ENCODE measurements at places on chromosomes 12 and 14.
A peak's percentile ranks its signal among the peaks of the same experiment; 100 is the strongest.

GRCh38 chr12:15446807-15447206, 124.5 kb downstream of the PTPRO start:
- DNase-seq = no peak

DNA sequence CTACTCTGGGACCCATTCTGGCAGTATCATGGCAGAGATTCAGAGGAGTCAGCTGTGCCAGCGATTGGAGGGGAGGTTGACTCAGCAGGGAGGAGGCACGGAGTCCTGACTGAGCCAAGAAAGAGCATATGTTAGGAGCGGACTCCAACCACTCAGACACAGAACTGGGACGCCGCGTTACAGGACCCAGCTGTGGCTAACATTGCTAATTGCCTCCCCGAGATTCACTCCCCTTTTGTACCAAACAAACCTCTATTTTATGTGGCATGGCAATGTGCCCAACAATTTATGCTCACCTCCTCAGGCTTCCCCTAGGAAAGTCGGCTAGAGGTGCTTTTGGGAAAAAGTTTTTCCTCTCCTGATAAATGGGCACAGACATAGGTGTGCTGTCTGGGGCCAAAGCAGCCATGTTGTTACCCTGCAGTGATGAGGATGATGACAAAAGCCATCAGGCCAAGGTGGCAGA, 15.2 kb upstream of the CLIP1 start:
- DNase-seq = no peak

GRCh38 chr14:99586054-99586760, 17.8 kb downstream of the CCDC85C start:
- no peak for DNase-seq

- no peak for DNase-seq
These were observed 65.9 kb downstream of the CACNA1C start for GRCh38 chr12:2118481-2119255.

DNA sequence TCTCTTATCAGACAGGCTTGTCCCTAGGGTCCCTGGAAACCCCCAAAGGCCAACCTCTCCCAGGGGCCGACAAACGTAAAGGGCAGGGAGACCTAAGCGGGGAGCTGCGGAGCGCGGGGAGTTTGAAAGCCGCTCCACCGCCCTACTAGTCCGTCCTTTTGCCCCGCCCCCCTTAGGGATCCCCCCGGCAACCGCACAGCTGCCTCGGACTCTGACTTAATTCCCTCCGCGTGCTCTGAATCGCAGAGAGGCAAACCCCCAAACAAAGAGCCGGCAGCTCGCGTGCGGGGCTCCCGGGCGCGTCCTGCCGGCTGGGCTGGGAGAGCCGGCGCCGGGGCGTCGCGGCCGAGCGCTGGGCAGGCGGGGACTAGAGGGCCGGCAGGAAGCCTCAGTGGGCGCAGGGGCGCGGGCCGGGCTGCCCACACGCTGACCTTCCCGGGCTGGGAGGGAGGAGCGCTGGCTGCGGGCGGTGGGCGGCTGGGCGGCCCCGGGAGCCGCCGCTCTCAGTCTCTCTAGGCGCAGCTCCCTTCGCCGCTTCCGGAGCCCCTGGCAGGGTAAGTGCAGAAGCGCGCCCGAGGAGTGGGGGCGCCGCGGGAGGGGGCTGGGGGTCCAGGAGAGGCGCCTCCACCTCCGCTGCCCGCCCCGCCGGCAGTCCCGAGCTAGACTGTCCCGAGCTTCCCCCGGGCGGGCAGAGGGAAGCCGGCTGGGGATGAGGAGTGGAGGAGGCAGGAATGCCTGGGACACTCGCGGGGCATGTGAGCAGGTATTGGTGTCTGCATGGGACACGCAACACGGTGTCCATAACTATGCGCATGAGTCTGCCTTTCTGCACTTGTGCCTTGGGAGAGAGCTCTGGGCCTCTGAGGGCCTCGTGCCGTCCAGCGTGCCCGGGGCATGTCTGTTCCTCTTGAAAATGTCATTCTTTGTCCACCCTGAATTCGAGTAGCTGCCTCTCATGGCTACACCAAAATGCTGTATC, at the start of gene TSPAN11:
TSPAN11 (plus strand) TSS at position 506 of the 979 bp plus-strand sequence. CDS start 27,244 bp downstream, outside the sequence.
- no peak for DNase-seq

DNA sequence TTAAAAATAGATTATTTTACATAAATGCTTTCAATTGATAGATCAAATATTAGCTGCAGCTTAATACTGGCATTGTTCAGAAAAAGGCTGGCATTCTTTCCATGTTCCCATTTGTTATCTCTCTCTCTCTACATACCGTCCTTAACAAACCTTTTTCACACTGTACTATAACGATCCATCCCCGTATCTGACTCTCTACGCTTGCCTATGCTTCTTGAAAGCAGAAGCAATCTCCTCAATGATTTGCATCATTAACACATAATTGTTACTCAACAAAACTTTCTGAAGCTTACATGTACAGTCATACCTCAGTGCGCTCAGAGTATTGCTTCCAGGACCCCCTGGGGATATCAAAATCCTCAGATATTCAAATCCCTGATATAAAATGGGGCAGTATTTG, 89.7 kb downstream of the TMTC1 start:
- DNase-seq = no peak

DNA sequence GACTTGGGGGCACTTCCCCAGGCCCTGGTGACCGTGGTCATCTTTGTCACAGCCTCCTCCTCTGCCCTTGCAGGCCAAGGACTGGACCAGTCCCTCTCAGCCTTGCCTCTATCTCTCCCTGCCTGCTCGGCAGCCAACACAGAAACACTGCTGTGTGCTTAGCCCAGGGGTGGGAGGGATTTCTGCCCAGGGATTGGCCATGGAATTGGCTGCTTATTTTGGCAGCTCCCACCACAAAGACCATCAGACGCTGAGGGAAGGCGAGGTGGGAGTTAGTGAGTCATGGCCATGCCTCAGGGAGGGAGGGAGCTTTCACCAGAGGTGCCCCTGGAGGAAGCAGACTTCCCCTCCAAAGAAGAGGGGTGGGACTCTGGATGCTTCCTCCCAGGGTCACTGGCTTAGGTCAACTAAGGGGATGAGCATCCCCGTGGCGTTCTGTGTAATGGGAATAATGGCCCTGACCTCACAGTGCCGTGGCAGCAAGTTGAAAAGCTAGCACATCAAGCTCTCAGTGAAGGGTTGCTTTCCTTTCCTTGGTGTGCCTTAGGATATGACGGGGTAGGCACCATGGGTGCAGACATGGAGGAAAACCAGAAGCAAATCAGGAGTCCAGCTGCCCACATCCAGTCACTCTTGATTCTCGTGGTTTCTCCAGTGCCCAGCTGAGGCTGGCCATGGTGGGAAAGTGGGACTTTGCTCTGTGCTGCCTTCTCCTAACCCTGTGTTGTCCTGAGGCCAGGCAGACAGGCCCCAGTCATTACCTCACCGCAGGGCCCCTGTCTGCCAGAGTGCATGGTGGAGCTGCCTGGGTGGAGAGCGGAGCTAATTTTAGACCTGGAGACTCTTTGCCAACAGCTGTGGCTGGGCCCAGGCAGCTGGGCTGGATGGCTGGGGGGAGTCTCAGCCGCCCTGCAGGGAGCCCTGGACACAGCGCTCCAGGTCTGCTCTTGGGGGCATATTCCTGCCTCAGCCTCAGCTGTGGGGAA, 21.4 kb downstream of the B4GALNT3 start:
- no peak for DNase-seq

DNA sequence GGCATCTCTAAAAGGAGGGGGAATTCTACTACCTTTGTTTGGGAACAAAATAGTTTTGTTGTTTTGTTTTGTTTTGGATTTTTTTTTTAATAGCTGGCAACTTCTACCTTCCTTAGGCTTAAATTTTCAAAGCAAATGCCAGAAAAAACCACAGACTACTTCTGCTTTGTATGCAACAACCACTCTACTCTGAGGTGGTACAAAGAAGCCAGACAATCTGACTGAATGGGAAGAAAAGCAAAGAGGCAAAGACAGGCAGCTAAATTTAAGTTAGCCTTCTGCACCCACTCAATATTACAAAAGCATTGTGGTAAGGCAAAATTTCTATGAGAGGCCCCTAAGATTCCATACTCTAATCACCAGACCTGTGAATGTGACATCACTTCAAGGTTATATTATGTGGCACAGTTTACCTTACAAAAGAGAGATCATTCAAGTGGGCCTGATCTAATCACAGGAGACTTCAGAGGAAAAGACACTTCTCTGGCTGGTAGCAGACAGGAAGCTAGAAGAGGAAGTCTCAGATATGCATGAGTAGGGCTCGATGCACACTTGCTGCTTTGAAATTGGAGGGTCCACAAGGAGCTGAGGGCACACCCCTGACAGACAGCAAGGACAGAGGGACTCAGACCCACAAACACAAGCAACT, 566.6 kb downstream of the RPS29 start:
- DNase-seq = peak; percentile 11

GRCh38 chr12:109606320-109607028, 32.9 kb downstream of the MVK start:
- DNase-seq = no peak

- no peak for DNase-seq
These were observed 143.4 kb downstream of the SLC8A3 start for GRCh38 chr14:70045310-70045709.

- DNase-seq = no peak
These were observed 55.5 kb downstream of the CALM1 start for GRCh38 chr14:90452366-90452765.

- no peak for DNase-seq
These were observed 5.9 kb downstream of the ZFYVE21 start for GRCh38 chr14:103721334-103722120.

- no peak for DNase-seq
These were observed 22.3 kb downstream of the LGR5 start for GRCh38 chr12:71461787-71462328.

DNA sequence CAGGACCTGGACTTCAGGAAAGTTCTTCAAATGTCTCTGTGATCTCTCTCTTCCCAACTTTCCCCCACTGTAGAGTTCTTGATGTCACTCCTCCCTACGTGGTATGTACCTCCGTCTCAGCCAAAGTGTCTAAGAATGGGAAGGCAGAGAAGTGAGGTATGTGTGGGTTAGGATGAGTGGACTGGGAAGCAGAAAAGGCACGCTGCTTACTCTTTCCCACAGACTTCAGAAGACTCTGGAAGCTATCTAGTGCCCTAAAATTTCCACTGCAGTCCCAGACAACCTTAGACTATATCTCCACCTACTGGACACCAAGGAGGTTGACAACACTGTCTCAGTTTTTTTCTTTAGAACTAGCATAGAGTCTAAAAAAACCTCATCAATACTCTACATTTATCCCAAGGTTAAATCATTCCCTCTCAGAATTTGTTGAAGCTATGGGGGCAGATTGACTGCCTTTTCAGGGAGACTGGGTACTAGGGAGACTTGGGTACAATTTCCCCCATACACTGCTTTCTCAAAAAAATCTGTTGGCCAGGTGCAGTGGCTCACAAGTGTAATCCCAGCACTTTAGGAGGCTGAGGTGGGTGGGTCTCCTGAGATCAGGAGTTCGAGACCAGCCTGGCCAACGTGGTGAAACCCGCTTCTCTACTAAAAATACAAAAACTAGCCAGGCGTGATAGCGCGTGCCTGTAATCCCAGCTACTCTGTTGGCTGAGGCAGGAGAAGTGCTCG, 20.6 kb upstream of the ITGA5 start:
- no peak for DNase-seq

GRCh38 chr14:56959869-56960268, 149.6 kb upstream of the OTX2 start:
- DNase-seq = no peak

DNA sequence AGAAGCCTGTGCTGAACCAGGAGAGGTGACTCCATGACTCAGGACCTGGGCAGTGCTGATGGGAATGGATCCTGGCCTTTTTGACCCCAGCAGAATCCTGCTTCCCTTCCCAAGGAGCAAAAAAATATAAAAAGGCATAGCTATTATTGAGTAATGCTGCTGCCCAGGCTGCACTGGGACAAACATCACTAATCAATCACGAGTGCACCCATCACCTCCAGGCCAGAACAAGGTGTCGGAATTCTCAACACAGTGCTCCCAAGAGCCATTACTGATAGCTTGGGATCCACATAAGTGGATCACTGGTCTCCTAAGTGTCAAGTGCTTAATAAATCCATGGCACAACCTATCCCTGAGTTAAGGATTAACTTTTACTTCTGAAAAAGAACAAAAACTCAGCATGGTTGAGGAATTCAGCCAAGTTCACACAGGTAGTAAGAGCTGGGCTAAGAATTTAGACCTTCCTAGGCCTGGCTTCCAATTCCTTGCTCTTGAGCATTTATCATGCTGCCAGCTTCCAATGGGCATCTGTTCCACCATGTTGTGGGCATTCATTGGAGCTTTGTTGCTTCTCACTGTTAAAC, 31.9 kb downstream of the IRF2BPL start:
- no peak for DNase-seq

GRCh38 chr14:72550513-72550912, 343.4 kb downstream of the DPF3 start:
- no peak for DNase-seq

DNA sequence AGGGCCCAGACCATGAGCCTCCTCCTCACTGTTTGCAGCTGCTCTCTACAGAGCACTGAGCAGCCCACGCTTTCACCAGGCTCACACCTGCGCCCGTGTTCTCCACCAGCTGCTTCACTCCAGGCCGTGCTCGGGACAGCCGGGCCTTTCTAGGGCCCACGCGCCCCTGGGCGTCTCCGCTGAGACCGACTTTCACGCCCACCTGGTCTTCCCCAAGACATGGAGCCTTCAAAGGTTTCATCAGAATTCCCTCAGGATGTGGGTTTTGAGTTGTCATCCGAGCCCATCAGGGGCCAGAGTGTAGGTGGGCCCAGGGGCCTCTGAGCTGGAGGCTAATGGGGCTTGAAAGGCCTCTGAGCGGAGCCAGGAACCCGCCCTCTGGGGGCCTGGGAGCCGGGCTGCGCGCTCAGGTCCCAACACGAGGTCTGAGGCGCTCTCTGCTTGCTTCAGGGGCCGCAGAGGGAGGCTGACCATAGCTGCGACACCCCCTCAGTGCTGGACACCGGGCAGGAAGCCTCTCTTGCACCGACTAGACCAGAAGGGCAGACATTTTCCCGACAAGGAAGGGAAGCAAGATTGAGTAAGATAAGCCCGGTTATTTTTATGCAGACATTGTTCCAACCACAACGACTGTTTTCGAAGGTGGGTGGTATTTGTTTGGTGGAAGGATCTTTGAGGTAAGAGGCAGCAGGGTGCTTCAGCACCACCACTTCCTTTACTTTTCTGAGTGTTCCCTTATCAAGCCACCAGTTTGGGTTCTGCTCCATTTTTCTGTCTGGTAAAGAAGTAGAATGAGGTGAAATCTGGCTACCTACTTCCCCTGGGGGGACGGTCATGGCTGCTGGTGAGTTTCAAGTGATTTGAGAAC, 125.0 kb upstream of the FUT8 start:
- no peak for DNase-seq

GRCh38 chr12:57342207-57342691, 88.6 kb downstream of the R3HDM2 start:
- DNase-seq = no peak

- no peak for DNase-seq
These were observed 13.6 kb upstream of the PAX9 start for GRCh38 chr14:36647824-36648753.

- no peak for DNase-seq
These were observed 292.3 kb downstream of the TMEM121 start for GRCh38 chr14:105818712-105819005.

DNA sequence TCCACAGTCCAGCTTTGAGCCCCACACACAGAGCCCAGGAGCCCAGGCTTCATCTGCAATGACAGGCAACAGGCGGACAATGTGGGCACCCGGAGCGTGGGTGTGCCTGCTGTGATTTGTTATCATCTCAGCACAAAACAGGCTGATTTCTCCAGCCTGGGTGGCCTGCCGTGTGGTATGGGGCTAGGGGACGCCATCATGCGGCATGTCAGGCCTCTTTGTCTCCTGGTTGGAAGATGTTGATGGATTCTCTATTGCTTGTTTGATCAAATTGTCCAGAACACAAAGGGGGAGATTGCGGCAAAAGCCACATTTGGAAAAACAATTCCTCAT, 147.1 kb downstream of the KIF26A start:
- DNase-seq = no peak

All from memory B cell (primary cell).